ENCODE measurements at places on chromosomes 11 and 22.

- no peak for DNase-seq
Observed at GRCh38 chr22:46801331-46801811, 38.9 kb downstream of the TBC1D22A start.

DNA sequence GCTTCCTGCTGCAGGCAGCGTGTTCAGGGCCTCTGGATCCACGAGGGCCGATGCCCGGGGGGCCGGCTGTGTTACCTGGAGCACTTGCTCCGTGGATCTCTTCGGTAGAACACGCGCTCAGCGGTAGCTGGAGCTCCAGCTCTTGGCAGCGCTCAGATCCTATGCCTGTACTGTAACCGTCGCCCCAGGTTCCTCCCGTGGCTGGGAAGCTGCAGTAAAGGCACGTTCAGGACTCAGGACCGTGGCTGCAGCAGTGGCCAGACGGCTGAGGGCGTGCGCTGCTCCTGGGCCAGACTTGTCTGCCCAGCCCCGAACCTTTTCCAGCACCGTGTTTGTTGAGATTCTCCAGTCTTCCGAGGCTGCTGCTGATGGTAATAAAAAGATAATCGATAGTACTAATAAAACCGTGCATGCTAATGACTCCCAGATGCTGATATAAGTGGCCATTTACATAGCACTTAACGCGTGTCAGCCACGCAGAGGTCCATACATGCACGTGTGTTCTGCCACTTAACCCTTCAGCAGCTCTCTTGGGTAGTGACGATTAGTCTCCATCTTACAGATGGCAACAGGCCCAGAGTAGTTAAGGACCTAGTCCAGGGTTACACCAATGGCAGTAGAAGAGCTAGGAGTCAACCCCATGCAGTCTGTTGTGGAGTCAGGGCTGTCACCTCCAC is 1.4 kb downstream of the MOV10L1 start:
- DNase-seq: no peak

GRCh38 chr11:26332572-26332915 is 614 bp downstream of the ANO3 start:
- DNase-seq: no peak

DNA sequence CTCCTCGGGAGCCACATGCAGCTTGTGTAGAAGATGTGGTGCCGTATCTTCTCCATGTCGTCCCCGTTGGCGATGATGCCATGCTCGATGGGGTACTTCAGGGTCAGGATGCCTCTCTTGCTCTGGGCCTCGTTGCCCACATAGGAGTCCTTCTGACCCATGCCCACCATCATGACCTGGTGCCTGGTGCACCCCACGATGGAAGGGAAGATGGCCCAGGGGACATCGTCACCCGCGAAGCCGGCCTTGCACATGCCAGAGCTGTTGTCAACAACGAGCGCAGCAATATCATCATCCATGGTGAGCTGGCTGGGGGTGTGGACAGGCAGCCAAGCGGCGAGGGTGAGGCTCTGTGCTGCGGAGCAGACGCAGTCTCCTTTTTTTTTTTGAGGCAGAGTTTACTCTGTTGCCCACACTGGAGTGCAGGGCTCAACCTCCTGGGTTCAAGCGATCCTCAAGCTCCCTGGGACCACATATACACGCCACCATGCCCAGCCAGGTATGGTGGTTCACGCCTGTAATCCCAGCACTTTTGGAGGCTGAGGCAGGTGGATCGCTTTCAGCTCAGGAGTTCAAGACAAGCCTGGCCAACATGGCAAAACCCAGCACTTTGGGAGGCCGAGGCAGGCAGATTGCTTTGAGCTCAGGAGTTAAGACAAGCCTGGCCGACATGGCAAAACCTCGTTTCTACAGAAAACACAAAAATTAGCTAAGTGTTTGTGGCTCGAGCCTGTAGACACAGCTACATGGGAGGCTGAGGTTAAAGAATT is 17.3 kb upstream of the EP300 start:
- no peak for DNase-seq

DNA sequence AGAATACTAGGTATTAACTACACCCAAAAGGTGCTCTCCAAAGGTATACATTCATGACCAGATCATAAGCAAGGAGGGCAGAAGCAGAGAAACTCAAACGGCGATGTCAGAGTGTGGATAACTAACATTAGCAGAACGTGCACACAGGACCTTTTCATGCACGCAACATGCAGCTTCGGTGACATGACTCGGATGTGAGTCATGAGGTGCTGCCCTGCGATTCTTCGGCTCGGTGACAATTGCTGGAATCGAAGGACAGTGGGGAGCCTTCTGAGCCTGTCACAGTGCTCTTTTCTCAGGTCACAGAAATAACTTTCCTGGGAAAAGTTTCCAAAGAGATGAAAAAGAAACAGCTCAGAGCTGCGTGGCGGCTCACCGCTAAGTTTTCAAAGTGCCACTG is 418.5 kb upstream of the SYN3 start:
- no peak for DNase-seq

GRCh38 chr22:36862251-36863242 is 1.7 kb downstream of the NCF4 start:
- no peak for DNase-seq

DNA sequence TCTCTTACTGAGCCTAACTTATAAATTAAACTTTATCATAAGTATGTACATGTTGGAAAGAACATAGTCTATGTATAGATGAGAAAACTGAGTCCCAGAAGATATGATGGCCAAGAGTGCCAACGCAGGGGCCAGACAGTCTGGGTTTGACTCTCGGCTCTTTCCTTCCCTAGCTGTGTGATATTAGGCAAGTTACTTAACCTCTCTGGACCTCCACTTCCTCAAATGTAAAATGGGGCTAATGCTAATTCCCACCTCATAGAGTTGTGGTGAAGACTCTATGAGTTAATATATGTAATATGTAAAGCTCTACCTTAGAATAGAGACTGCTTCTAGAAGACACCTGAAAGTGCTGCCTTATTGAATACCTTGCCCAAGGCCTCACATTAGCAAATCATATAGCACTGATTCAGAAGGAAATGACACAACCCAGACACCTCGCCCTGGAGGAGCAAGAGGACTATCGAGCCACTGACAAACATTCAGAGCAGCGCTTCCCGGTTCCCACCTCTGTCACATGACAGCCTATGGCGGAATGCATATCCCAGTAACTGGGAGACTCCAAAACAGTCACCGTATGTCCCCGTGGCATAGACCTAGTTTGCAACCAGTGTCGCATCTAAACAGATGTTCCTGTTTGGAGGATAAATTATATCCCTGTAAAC is 11.3 kb upstream of the CCDC86 start:
- DNase-seq: no peak

GRCh38 chr11:848380-848931 is 5.8 kb downstream of the TSPAN4 start:
- no peak for DNase-seq

GRCh38 chr11:66020212-66020611 is 6.1 kb downstream of the CATSPER1 start:
- no peak for DNase-seq

- peak; percentile 100 for DNase-seq
Observed at GRCh38 chr22:46035742-46036557, 59.0 kb upstream of the WNT7B start.

DNA sequence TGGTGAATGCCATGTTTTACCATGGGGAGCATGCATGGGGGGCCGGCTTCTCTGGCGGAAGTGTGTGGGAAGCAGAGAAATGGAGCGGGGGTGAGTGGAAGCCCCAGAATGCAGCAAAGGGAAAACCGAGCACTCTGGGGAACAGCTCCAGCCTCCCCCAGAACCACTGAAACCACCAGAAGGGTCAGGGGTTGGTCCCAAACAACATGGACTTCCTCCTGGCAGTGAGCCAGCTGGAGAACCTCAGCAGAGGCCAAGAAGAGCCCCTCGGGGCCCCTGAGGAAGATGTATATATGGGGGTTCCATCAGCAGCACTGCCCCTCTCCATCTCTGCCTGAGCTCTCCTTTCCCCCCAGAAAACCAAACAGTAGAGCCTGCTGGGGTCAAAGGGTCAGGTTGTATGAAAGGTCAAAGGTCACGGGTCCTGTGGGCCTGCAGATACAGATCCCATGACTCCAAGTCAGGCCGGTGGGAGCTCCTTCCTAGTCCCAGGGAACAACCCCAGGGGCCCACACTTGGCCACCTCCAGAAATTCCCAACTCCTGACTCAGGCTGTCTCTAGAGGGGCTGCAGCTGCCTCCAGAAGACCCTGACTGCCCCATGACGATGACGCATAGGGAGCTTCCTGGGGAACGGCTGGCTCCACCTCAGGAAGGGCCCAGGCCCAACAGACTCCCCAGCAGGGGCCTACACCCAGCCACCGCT is 48.5 kb upstream of the TIMP3 start:
- no peak for DNase-seq

GRCh38 chr11:17504330-17505107 is 27.9 kb upstream of the ABCC8 start:
- DNase-seq: peak; percentile 24

DNA sequence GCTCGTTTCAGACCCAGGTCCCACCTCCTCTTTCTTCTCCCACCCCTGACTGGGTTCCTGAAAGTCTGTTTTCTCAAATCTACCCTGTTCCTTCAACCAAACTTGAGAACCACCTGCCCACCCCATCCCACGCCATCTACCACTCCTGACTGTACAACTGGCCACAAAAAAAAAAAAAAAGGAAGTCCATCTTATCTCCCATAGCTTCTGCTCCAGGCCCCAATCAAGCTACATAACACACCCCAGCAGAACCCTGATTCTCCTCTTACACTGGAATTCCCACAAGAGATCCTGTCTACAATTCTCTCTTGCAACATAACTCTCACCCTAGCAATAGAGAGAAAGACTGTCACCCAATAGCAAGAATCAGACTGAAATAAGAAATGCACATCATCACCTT is 39.2 kb upstream of the CHST1 start:
- DNase-seq: no peak

DNA sequence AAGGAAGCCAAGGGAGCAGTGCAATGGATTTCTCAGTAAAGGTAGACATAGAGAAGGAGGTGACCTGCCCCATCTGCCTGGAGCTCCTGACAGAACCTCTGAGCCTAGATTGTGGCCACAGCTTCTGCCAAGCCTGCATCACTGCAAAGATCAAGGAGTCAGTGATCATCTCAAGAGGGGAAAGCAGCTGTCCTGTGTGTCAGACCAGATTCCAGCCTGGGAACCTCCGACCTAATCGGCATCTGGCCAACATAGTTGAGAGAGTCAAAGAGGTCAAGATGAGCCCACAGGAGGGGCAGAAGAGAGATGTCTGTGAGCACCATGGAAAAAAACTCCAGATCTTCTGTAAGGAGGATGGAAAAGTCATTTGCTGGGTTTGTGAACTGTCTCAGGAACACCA is 6.6 kb downstream of the TRIM22 start:
- DNase-seq: no peak

GRCh38 chr22:35600476-35600875 is 16.7 kb downstream of the MB start:
- no peak for DNase-seq

GRCh38 chr22:28223826-28224225 is 304.8 kb upstream of the PITPNB start:
- no peak for DNase-seq

DNA sequence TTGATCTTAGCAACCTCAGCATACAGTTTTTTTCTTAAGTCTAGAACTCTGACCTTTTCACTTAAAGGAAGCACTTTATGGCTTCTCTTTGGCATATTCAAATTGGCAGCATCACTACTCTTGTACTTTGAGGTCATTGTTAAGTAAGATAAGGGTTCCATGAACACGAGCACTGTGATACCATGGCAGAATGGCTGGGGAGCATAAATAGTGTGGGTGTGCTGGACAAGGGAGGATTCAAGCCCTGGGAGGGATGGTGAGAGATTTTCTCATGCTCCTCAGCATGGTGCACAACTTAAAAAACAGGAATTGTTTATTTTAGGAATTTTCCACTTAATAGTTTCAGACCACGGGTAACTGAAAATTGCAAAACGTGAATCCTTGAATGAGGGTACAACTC is 111.4 kb downstream of the ATXN10 start:
- no peak for DNase-seq

- no peak for DNase-seq
Observed at GRCh38 chr11:93542811-93543229, 371 bp downstream of the SMCO4 start.

DNA sequence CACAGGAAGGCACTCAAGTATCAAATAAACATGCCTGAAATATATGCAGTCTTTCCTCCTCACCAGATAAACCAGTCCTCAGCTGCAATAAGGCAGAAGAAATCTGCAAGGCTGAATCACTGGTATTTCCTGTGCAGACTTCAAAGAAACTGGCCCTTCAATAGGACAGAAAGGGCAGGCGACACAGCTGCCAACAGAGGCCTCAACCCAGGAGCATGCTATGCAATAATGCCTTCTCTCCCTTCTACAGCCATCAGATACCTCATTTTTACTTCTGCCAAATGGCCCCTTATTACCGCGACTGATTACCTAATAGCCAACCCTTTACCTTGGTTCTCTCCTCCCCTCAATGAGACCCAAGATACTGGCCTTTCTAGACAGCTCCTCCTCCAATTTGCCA is 8.0 kb downstream of the NUMA1 start:
- no peak for DNase-seq

DNA sequence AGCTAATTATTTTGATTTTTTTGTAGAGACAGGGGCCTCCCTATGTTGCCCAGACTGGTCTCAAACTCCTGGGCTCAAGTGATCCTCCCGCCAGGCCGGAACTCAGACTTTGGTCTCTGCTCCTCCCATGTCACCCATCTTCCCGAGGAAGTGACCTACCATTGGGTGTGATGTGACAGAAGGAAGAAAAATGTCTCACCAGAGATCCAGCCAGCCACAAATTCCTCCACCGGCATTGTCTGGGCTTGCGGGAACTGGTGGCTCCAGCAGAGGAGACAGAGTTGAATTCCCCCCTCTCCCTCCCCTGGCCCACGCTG is 772 bp downstream of the SLC25A45 start:
- DNase-seq: no peak

DNA sequence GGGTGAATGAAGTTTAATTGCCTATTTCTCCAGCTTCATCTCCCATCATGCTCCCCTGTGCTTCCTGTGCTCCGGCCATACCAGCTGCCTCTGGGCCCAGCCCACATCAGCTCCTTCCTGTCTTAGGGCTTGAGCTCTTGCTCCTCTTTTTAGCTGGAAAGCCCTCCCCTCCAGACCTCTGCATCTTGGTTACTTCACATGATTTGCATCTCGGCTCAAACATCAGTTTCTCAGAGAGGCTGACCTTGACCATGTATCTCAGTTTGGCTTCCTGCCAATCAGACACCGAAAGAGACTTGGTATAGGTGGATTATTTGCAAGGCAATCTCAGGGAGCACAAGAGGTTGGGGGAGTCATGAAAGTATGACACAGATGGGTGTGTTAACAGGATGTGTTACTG is 73.2 kb upstream of the TIMP3 start:
- DNase-seq: no peak

DNA sequence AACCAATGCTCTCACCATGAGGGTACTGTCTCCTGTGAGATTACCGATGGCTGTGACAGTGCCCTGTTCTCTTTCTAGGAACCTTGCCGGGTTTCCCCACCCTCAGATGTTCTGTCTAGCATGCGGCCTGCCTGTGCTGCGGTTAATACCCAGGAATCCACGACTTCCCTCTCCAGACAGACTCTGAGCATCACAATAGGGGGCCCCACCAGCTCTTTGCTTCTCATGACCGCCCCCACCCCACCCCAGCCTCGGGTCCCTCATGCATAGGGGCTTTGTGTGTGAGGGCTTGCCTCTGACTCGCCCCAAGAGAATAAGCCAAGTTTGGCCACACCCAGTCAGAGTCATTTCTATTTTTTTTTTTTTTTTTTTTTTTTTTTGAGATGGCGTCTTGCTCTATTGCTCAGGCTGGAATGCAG is 10.3 kb downstream of the PARVG start:
- DNase-seq: no peak
